ENCODE measurements at places on chromosomes 16 and 17. TPM values are rescaled to one million over a fixed set of nuclear protein-coding genes. Genes with fewer than 3 reads are reported as not detected.

CRYM gene
- 1.3 TPM for total RNA-seq

PIK3R5 gene
- total RNA-seq = not detected

CTRB1 gene
- total RNA-seq = not detected

PSKH1 gene
- 13.2 TPM for total RNA-seq

TEKT5 gene
- total RNA-seq = not detected

PABPN1L gene
- total RNA-seq = not detected

CSH1 gene
- total RNA-seq = not detected

HSF5 gene
- not detected for total RNA-seq

TMC7 gene
- total RNA-seq = 9.6 TPM
